ENCODE measurements at places on chromosomes 4 and X. TPM values are rescaled to one million over a fixed set of nuclear protein-coding genes. Genes with fewer than 3 reads are reported as not detected.

- DNase-seq = no peak
These were observed 27.6 kb downstream of the MAP3K15 start for GRCh38 chrX:19487520-19488200.

- no peak for DNase-seq
These were observed 13.0 kb upstream of the PLAC1 start for GRCh38 chrX:134671294-134671693.

- no peak for DNase-seq
These were observed at the start of gene TRIM2 for GRCh38 chr4:153204247-153204671. Gene TRIM2 (plus strand): TSS chr4:153204443. CDS start chr4:153204531, 88 bp downstream.

NAP1L2 gene
- 4.7 TPM for polyA plus RNA-seq

TRIM2 gene
- 74.4 TPM for polyA plus RNA-seq
